ENCODE measurements at places on chromosomes 3 and 15.

DNA sequence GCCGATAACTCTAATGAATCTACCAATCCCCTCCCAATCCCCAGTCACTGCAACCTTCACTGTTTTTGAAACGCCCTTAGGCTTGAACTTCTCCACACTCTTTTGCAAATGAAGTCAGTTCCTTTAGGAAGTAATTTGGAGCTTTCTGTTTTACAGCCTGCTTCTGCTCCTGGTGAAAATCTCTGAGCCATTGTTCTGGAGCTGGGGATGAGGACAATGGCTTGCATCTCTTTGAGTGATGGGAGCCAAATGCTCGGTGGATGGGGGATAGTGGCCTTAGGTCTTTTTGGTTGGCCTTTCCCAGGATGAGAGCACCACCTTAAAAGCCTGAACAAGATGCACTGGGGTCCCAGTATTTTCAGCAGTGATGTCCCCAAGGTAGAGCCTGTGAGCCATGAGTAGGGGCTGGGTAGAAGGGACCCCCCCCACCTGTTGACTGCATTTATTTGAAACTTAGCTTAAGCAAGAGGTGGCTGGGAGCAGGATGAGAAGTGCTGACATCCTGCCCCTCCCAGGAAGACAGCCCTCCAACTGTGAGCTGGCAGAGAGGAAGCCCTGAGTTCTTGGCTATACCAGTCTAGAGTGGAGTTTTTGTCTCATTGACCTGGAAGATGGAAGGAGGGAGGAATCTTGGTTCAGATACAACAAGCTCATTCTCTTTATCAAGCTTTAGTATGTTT, 7.6 kb upstream of the MYO5C start:
- DNase-seq = no peak

GRCh38 chr3:14389716-14390115, 12.7 kb upstream of the SLC6A6 start:
- no peak for DNase-seq

DNA sequence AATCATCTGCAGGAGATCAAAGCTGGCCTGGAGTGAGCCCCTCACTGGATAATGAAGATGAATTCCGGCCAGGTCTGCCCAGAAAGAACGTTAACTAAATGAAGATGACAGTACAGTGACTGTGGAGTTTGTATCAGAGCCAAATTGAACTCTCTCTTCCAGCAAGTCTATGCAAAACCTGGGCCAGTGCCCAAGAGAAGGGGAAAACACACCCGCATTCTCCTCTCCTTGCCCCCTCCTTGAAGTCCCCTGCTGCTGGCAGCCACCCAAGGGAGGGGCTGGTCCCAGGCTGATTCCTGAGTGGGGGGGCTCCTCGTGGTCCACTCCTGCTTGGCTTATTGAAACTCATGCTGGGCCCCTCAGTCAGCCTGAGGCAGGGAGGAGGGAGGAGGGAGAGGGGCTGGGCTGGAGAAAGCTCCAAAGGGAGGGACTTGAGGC, 155.7 kb downstream of the RAB11A start:
- no peak for DNase-seq

GRCh38 chr3:97917813-97918536, 54.3 kb downstream of the RIOX2 start:
- no peak for DNase-seq

- DNase-seq = no peak
Observed at GRCh38 chr3:130378677-130379191, 33.3 kb downstream of the COL6A5 start.

GRCh38 chr15:74955017-74955416, 1.6 kb downstream of the RPP25 start:
- DNase-seq = peak; percentile 51

DNA sequence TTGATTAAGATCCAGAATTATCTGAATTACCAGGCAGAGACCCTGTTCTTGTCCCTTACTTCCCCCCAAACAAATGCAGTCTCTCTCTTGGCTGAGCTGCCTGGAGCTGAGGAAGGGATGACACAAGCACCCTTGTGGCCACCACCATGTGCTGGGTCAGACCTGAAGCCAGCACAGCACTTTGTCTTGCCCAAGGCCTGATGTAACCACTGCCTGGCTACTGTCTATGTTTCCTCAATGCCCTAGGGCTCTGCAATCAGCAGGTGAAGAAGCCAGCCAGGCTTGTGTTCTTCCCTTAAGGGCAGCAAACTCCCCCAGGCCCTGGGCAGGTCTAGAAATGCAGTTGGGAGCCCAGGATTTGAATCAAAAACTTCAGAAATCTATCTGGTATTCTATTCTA, 15.8 kb upstream of the CASR start:
- DNase-seq = no peak

DNA sequence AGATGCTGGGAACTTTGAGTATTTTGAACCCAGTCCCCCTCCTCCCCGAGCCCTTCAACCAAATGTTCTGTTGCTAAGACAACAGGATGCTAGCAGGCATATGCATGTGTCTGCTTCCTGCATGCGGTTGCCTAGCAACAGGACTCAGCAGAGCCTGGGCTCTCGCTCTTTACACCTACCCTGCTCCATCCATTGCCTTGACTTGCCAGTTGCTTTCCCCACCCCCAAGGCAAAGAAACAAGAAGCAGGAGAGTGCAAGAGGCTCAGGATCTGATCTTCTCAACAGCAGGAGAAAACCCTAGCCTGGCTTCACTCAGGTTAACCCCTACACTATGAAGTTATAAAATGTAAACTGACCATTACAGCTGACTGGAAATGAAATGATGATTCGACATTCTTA, 393.0 kb downstream of the IGSF11 start:
- peak; percentile 67 for DNase-seq

DNA sequence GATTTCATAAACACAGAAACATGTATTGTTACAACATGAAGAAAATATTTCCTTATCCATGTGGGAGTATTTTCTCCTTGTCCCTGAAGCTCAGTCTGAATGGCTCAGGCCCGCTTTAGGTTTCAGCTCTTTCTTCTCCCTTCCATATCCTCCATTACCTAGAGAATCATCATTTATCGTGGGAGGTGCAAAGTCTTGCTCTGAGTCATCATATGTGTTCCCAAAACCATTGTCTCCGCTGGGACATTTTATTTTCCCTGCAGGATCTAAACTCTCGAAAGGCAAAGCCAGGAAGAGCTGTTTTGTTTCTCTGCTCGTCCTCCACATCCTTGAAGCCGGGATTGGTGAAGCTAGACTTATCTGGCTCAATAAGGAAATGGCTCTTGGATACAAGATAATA, 571.2 kb downstream of the EDEM1 start:
- DNase-seq = no peak

DNA sequence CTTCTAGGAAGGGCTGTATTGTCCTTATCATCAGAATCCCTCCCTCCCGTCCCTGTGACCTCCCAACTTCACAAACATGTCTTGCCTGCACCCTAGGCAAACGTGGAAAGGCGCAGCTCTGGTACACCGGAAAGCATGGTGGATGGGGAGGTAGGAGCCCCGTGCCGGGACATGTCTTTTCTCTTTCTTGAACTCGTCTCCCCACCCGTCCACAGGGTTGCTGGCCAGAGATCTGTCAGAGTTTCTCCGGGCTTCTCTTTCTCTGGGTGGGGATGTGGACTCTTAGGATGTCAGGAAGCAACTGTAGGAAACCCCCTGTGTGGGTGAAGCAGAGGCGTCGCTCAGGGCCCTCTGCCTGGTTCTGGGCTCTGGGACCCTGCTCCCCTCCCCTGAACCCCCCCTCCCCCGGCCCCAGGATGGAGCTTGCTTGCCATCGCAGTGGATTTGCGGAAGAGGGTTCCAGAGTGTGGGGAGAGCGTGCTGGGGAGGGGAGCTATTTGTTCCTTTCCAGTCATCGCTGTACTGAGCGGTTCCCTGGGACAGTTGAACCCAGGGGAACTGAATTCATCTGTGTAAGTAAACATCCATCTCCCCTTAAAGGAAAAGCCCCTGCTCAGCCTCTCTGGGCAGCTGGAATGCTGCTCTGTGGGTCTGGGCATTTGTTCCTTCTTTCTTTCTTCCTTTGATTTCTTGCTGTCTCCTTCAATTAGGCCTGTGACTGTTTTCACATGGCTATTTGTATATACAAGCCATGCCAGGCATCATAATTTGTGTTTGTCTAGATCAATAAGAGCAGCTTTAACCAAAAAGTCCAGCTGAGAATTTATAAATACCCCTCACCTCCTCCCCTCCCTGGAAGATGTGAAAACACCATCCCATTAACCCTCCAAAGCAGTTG, 72.8 kb downstream of the SMAD3 start:
- DNase-seq = no peak

GRCh38 chr3:179603831-179604230, 607 bp downstream of the MRPL47 start:
- no peak for DNase-seq

- no peak for DNase-seq
Observed at GRCh38 chr15:78808550-78808949, 2.7 kb downstream of the ADAMTS7 start.

GRCh38 chr15:64102497-64102896, 6.7 kb downstream of the SNX1 start:
- DNase-seq = no peak

DNA sequence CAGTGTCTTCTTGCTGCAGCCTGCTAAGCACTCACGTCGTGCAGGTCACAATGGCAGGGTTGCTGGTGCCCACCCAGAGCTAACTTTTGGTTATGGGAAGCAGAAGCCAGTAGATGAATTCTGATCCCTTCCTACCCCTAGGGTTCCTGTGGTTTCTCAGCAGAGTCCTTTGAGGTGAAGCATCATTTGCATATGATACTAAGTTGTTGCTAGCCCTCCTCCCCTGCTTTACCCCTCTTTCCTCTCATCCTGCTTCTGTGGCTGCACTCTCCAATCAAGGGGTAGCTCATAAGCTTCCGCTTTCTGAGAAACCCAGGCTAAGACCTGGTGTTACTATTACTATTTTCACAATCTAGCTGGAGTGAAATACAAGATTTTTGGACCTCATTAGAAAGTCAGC, 22.1 kb upstream of the HEG1 start:
- no peak for DNase-seq

GRCh38 chr15:94840794-94841783, 609.7 kb downstream of the MCTP2 start:
- DNase-seq = no peak

- DNase-seq = no peak
Observed at GRCh38 chr15:67005294-67005996, 60.0 kb upstream of the SMAD3 start.

- DNase-seq = no peak
Observed at GRCh38 chr15:45133561-45133920, 3.7 kb downstream of the DUOX1 start.

DNA sequence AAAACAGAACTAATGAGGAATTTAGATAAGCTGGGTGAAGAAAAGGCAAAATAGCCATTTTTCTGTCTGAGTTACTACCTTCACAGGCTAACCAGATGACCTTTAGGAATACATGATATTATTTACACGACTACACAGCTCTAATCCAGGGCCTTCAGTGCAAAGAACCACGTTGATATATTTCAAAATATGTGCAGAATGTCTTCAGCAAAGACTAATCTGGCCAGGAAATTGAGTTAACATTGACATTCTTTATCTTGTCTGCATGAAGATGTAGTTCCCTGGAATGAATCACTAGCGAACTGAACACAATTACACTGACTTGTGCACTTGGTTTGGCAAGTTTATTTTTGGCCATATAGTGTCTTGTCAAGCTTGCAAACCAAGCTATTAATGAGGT, 41.5 kb downstream of the PDHB start:
- no peak for DNase-seq

GRCh38 chr3:131540821-131541220, 38.0 kb upstream of the MRPL3 start:
- no peak for DNase-seq

GRCh38 chr3:13148561-13149329, 75.5 kb upstream of the IQSEC1 start:
- DNase-seq = no peak

- DNase-seq = no peak
Observed at GRCh38 chr15:67531379-67531914, 10.5 kb downstream of the C15orf61 start.

DNA sequence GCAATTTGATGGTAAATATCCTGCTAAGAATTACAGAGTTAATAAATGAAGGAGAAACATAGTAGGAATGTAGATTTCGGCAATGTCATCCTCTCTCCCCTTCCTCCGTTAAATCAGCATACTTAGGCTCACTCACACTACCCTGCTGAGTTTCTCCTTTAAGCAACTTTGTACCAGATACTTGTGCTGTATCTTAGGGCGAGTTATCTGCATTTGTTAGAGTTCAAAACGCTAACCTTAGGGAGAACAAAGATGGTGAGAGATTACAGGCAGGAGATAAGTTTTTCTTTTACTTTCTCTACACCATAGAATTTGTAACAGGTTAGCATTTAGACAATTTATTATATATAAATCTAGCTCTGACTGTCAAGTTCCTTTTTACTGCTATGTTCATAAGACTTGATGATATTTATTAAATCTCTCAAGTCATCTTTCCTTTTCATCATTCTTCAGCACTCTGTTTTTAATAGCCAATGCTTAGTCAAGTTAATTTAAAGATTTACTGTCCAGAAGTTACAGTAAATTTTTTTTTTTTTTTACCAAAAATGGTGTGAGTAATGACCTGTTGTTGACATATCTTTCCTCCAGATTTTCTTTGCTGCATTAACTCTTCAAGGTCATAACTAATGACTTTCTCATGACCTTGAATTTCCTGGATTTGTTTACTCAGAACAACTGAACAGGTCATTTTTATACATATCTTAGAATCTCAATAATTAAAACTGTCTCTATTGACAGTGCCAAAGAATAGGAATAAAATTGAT, 22.2 kb downstream of the SUCNR1 start:
- no peak for DNase-seq

GRCh38 chr15:40290918-40291574, 8.2 kb upstream of the ANKRD63 start:
- peak; percentile 84 for DNase-seq

All from ecto neural progenitor cell (in vitro differentiated cells).